ENCODE measurements at places on chromosomes 6 and 20.

DNA sequence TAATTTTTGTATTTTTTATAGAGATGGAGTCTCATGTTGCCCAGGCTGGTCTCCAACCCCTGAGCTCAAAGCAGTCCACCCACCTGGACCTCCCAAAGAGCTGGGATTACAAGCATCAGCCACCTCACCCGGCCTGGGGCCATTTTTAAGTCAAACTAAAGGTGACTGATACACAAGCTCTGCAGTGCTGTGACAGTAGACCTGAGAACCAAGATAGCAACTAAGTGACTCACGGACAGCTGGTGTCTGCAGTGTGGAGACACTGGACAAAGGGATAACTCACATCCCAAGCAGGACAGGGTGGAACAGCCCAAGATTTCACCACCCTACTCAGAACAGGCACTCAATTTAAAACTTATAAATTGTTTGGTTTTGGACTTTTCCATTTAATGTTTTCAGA is 402.5 kb downstream of the CD83 start:
- DNase-seq = no peak

GRCh38 chr6:51213811-51214210 is 395.1 kb downstream of the TFAP2B start:
- no peak for DNase-seq

DNA sequence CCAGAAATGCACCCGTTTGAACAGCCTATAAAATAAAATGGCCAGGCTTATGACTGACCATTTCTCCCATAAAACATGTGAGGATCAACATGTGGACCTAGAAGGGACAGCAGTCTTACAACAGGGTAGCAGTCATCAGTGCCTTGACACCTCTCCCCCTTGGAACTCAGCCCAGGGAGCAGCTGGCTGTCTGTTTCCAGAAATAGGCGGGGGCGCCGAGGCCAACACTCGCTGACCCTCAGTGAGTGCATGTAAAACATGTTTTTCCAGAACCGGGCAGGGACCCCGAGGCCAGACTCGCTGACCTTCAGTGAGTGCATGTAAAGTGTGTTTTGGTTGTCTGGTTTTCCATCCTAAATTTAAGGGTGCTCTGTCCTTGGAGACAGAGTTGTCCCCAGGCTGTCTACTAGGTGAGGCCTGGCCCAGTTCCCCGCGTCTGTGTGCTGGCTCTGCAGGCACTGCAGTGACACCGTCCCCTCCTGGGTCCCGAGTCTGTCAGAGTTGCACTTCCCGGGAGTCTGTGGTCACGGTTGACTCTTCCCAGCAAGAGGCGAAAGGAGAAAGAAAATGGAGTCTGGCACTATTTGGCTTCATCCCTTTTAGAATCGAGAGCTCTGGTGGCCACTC is 19.8 kb upstream of the ADRM1 start:
- DNase-seq = no peak

GRCh38 chr20:40416274-40416673 is 272.8 kb downstream of the MAFB start:
- DNase-seq = peak; percentile 32

GRCh38 chr6:149456311-149457021 is 28.3 kb downstream of the ZC3H12D start:
- no peak for DNase-seq

DNA sequence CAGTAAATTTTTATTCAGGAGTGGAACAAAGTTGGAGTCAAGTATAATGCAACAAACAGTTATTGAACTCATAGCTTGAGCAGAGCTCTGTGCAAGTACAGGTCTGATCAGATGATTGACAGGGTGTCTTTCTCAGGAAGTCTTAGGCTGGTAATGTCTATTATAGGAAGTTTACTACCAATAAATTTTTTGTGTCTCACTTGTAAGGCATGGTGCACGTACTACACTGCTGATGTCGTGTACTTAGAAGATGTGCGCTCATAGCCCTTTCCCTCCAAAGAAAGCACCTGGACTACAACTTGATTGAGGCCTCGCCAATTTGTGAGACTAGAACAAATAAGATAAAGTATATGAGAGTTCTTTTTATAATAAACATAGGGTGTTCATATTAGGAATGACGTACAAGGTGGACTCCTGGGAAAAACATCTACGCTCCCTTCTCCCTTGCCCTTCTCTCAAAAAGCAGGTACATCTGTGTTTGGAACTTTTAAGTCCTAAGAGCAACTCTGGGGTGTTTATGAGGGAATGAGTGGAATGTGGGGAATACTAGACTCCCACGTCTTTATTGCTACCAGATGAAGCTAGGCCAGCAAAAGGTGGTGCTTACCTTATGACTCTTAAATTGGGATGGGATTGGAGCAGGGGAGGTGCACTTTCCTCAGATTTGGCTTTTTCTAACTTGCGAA is 1.5 kb downstream of the NDUFAF5 start:
- no peak for DNase-seq

- DNase-seq = no peak
Measured at GRCh38 chr6:124714728-124715127, 247.5 kb upstream of the RNF217 start.

DNA sequence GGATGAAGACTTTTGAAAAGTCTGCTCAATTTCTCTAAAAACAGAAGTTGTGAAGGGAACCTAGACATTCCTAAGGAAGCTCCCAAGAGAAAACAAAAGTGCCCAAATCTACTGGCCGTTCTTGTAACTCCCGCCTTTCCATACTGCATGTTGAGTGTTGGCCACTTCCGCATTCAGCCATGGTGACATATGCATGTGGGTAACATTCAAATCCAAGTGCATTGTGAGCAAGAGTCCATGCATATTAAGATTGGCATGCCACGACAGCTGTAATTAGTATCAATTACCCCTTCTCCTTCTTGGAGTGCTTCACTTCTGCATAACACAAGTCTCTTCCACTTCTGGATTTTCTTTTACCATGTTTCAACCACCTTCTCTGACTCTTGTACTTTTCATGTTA is 8.4 kb downstream of the SLC35D3 start:
- DNase-seq = no peak

DNA sequence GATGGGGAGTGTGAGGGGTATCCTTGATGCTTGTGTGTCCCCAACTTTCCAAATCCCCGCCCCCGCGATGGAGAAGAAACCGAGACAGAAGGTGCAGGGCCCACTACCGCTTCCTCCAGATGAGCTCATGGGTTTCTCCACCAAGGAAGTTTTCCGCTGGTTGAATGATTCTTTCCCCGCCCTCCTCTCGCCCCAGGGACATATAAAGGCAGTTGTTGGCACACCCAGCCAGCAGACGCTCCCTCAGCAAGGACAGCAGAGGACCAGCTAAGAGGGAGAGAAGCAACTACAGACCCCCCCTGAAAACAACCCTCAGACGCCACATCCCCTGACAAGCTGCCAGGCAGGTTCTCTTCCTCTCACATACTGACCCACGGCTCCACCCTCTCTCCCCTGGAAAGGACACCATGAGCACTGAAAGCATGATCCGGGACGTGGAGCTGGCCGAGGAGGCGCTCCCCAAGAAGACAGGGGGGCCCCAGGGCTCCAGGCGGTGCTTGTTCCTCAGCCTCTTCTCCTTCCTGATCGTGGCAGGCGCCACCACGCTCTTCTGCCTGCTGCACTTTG is at the start of gene TNF:
TNF (plus strand) TSS at position 231 of the 567 bp plus-strand sequence; CDS start at position 408, 177 bp downstream.
- no peak for DNase-seq

GRCh38 chr20:42406826-42407225 is 782.9 kb downstream of the PTPRT start:
- no peak for DNase-seq

- no peak for DNase-seq
Measured at GRCh38 chr20:22447447-22447778, 137.0 kb downstream of the FOXA2 start.

DNA sequence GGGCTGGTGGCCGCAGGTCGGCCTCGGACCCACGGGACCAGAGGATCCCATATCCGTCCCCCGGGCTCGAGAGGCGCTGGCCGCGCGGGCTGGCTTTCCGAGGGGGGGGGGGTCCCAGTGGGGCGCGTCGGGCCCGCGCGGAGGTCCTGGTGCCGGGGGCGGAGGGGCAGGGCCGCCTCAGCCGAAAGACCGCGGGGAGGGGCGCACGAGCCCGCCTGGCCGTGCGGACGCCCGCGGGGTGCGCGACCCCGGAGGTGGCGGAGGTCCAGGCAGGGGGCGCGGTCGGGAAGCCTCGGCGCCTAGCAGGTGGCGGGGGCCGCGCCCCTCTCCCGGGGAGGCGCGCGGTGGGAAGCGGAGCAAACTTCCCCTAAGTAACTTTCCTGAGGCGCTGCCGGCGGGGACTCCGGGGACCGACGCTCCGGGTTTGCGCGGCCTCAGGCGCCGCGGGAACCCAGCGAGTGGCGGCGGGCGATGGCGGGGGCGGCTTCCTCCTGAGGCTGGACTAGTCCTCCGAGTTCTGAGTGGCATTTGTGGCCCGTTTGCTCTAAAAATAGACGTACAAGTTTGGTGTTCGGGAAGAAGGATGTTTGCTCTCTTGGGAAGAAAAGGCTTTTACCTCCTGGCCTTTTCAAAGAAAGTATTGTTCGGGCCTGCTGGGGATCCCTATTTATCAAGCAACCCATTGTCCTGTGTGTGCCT is 26.5 kb upstream of the BTBD3 start:
- DNase-seq = no peak

GRCh38 chr6:159639721-159640120 is 53.3 kb downstream of the SOD2 start:
- DNase-seq = no peak

DNA sequence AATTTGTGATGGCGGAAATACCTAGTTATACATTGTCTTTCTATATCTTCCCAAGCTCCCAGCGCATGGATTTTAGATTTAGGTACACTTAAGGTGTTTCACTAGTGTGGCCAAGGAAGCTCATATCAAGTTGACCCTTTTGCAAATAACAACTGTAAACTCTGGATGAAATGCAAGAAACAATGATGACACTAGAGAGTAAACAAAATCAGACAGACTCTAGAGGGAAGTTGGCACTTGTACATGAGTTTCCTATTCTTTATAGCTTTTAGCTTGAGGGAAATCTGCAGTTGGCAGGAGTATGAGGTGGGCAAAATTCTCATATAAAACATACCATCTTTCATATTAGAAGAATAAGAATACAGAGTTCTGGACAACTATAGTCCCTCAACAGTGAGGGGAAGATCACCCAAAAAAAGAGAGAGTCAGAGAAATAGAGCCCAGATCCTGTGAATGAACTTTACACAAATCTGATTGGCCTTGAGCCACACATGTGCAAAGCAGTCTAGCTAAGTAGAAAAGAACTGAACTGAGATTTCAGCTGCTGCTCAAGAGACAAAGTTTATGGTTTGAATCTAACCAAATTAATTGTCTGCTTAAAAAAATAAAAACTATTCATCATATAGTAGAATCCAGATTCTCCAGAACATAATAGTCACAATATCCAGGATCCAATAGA is 26.1 kb downstream of the TXLNB start:
- peak; percentile 93 for DNase-seq

DNA sequence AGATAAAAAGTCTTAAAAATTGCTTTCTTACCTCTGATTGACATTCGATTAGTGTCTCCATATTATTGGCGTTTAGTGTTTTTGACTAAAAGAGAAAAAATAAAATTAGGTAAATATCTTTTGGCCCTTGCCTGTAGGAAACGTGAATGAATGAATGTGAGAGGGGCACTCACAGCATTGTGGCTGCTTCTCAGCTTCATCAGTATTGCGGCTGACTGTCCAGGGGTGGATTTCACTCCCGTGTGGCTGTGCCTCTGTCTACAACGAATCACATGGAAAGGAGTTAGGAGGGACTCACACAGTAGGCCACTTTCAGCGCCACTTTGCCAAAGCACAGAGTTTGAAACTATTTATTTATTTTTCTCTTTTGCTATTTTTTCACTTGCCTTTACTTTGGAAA is 844 bp downstream of the TAGAP start:
- no peak for DNase-seq

GRCh38 chr20:50004229-50004628 is 21.4 kb downstream of the SNAI1 start:
- no peak for DNase-seq

DNA sequence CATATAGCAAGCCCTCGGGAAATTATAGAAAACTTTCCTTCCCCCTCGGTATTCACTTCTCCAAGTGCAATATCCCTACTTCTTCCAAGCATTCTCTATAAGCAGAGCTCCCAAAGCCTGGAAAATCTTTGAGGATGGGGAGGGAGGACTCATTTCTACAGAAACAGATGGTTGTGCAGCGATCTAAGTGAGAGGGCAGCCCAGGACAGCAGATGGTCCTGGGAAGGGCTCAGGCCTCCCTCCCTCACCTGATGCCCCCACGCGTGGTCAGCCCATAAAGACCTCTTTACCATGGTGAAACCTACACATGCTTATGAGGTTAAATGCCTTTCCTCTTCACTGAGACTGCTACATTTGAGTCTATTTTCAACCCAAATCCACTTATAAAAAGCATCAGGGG is 319.6 kb upstream of the QKI start:
- DNase-seq = no peak

Measured in LNCaP clone FGC (cell line).